ENCODE measurements at places on chromosomes 16 and 17. TPM values are rescaled to one million over a fixed set of nuclear protein-coding genes. Genes with fewer than 3 reads are reported as not detected.

KRT14 gene
- total RNA-seq, result not detected

HLF gene
- total RNA-seq, result 0.02 TPM

PYDC1 gene
- total RNA-seq, result not detected

BAIAP3 gene
- 0.13 TPM for total RNA-seq

NEUROD2 gene
- not detected for total RNA-seq

HBA1 gene
- total RNA-seq, result not detected

CCL4L2 gene
- not detected for total RNA-seq

ZDHHC1 gene
- total RNA-seq, result 2.6 TPM

PTX4 gene
- total RNA-seq, result not detected

MYH11 gene
- total RNA-seq, result 0.03 TPM

SPATA32 gene
- not detected for total RNA-seq

TAC4 gene
- 0.20 TPM for total RNA-seq

FBXO39 gene
- not detected for total RNA-seq

PABPN1L gene
- total RNA-seq, result not detected

ADCY7 gene
- 53.7 TPM for total RNA-seq

WSB1 gene
- total RNA-seq, result 31.7 TPM

CBLN1 gene
- not detected for total RNA-seq

PPM1E gene
- 0.47 TPM for total RNA-seq

ATP2A1 gene
- not detected for total RNA-seq

CX3CL1 gene
- 0.07 TPM for total RNA-seq

BCAS3 gene
- 2.3 TPM for total RNA-seq

ELOB gene
- 224 TPM for total RNA-seq

C17orf100 gene
- total RNA-seq, result 0.23 TPM

HOXB5 gene
- total RNA-seq, result 0.47 TPM

All from HT1080 (cell line).